Fibroblast of skin of right biceps (primary cell): ENCODE measurements at places on chromosomes 1 and 21.
A peak's percentile ranks its signal among the peaks of the same experiment; 100 is the strongest.

- DNase-seq, result no peak
These were observed 55.5 kb downstream of the SLAMF6 start for GRCh38 chr1:160467576-160467975.

- no peak for DNase-seq
These were observed 33.3 kb downstream of the SIM2 start for GRCh38 chr21:36732217-36732616.

- peak; percentile 88 for DNase-seq
These were observed 8.6 kb upstream of the RERE start for GRCh38 chr1:8825985-8826481.

- DNase-seq, result peak; percentile 59
These were observed 41.5 kb downstream of the SNX7 start for GRCh38 chr1:98702976-98703375.

DNA sequence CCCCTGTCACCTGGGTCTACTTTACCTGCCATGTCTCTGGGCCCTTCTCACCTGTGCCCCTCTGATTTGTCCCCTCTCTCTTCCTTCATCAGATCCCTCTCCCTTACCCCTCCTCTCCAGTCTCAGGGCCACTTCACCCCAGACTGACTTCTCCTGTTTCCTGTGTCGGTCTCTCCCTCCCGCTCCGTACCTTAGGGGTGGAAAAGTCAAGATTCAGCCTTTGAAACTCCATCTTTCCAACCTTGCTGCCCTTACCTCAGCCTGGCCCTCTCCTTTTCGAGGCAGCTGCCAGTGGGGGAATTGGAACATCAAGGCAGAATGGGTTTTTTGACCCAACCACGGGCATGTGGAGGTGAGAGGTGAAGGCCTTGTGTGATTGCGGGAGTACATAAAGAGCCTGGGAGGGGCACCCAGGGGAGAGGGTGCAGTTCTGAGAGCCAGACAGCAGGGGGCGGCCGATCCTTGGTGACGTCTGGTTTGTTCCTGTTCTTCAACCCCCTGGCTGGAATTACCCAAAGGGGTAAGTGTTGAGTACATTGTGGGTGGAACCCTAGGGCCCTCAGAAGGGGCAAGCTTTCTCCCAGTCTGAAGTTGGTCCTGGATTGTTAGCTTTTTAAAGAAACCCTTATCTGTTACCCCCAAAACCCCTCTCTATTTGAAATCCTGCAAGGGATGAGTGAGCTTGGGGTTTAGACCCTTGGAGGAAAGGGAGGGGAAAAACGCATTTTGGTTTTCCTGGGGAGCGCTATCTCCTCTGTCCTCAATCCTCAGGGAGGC lies 12.3 kb upstream of the DMBX1 start:
- peak; percentile 61 for DNase-seq

- DNase-seq, result peak; percentile 92
These were observed 373 bp downstream of the YOD1 start for GRCh38 chr1:207050480-207051190.

GRCh38 chr1:221527302-221527701 lies 214.6 kb downstream of the DUSP10 start:
- no peak for DNase-seq

DNA sequence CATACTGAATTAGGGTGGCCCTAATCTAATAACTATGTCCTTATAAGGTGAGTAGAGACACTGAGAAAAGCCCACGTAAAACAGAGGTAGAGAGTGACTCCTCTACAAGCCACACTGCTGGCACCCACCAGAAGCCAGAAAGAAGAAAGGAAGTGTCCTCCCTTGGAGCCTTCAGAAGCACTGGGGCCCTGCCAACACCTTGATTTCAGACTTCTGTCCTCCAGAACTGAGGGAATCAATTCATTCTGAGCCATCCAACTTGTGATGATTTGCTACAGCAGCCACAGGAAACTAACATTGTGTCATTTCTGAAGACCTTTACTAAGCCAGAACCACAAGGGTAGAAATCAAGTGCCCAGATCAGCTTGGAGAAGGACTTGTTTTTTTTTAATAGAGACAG lies 15.0 kb downstream of the GNB1 start:
- DNase-seq, result no peak

- no peak for DNase-seq
These were observed 27.6 kb upstream of the FHAD1 start for GRCh38 chr1:15219280-15220023.

- no peak for DNase-seq
These were observed 1.9 kb downstream of the RIMS3 start for GRCh38 chr1:40663324-40664166.

DNA sequence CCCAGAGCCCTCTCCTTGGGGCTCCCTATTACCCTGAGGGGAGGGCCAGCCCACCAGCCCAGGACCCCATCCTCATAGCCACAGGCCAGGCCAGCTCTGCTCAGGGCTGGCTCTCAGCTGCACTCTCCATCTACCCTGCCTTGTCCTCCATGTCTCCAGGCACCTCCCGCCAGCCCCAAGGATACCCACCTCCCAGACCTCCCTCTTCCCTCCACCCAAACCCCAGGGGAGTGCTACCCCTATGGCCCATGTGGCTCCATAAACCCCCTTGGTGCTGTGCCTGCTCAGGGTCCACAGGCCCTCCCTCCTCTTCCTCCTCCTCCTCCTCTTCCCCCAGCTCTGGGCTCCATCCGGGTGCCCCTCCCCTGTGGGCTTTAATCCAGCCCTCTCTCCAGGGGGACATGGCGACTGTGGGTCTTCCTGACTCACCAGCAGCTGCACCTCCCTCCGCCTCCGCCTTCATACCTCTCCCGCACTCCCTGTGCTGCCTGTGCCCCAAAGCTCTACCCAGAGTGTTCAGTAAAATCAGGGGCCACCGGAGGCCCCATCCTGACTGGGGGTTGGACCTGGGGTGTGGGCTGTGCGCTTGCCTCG lies 9.1 kb downstream of the YBEY start:
- peak; percentile 84 for DNase-seq

DNA sequence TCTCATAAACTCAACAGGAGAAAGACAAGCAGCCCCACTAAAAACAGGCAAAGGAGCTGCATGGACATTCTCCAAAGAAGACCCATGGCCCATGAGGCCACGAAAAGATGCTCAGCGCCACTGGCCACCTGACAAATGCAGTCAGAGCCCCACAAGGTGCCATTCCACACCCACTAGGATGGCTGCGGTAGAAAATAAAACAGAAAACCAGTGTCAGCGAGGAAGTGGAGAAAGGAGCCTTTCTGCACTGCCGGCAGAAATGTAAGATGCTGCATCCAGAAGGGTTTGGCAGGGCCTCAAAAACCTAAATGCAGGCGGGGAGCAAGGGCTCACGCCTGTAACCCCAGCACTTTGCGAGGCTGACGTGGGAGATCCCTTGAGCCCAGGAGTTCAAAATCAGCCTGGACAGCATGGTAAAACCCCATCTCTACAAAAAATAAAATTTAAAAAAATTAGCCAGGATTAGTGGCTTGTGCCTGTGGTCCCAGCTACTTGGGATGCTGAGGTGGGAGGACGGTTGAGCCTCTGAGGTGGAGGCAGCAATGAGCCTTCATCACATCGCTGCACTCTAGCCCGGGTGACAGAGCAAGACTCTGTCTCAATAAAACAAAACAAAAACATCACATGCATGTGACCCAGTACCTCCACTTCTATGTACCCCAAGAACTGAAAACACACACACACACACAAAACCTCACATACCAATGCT lies 4.2 kb downstream of the WNT9A start:
- no peak for DNase-seq

DNA sequence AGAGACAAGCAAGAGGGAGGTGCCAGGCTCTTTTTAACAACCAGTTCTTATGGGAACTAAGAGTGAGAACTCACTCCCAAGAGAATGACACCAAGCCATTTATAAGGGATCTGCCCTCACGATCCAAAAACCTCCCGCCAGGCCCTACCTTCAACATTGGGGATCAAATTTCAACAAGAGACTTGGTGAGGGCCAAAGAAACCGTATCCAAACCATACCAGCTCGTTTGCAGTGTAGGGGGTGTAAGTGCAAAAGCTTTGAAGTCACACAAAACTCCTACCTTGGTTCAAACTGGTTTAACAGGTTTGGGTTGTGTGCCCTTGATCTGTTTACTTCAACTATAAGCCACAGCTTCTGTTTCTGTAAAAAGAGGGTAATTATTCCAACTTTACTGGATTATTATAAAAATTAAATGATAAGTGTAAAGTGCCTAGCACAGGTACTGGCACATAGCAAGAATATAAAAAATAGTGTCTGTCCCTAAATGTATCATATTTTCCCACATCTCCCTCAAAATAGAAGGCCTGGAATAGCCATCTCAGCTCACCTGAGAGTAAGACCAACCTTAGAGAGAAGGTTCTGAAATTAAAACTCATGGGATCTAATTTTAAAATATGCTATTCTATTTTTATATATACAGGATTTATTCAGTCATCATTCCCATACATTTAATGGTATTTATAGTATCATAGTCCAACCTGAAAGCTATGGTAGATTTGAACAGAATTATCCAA lies 7.0 kb upstream of the USP25 start:
- no peak for DNase-seq

GRCh38 chr1:167676916-167677848 lies 44.6 kb upstream of the MPZL1 start:
- no peak for DNase-seq

DNA sequence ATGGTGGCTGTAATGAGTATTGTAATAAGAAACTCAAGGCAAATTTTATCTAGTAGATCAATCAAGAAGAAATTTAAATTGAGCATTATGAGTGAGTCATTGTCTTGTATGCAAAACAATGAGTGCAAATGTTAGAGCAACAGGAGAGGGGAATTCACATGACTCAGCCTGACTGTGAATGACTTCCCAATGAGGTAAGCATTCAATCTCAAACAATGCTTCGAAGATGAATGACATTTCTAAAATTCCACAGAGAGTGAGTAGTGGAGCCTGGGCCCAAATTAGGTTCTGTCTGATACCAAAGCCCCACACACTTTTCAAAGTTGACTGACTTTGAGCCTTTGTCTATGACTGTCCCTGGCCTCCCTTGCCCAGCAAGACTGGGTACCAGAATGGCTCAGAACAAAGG lies 738.0 kb downstream of the PTPRU start:
- peak; percentile 90 for DNase-seq

- DNase-seq, result no peak
These were observed 1049.6 kb upstream of the ADGRL4 start for GRCh38 chr1:80056179-80056578.

DNA sequence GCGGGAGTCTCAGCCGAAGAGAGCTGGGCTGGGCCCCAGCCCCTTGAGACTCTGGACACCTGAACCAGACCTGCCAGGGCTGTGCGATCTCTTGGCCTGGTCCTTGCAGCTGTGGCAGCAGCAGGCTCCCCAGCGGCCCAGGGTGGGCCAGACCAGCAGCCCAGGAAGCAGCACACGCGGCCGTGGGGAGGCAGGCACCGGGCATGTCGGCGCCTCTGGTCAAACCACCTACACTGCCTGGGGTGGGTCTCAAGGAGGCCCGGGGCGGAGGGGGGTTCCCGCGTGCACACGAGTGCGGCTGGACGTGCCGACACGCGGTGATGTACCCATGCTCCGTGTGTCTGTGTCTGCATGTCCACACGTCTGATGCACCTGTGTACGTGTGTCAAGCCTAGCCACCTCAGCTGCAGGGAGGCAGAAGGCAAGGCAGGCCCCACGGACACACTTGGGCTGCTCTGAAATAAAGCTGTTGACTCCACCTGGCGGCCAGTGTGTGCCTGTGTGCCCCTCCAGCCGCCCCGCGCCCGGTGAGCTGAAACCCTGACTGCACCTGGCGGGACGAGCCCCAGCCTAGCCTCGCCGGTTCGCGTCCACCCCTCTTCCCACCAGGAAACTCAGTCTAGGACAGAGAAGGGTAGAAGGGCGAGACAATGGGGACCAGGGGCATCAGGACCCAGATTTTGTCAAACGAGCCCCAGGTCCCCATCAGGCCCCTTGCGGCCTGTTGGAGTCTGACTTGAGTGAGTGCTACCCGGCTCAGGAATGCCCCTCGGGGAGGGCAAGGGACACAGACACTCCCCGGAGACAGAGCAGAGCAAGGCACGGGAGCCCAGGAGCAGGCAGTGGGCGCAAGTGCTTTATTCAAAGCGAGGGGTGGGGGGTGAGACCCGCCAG lies 11.6 kb downstream of the SCNN1D start:
- peak; percentile 64 for DNase-seq

DNA sequence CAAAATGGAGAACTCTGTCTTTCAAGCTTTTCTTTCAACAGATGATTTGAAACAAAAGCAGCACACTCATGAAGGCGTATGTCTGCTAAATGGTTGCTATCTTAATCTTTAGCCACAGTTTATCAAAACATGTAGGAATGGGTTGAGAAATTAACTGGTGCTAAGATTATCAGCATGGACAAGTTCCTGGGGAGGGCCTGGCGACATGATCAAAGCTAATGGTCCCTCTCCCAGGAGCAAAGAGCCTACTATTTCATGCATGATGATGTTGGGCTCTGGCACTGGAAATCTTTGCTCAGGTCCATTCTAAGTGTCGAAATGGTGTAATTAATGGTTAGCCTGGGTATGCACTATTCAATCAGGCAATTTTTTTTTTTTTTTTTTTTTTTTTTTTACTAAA lies 91.7 kb downstream of the SLC45A1 start:
- DNase-seq, result no peak

DNA sequence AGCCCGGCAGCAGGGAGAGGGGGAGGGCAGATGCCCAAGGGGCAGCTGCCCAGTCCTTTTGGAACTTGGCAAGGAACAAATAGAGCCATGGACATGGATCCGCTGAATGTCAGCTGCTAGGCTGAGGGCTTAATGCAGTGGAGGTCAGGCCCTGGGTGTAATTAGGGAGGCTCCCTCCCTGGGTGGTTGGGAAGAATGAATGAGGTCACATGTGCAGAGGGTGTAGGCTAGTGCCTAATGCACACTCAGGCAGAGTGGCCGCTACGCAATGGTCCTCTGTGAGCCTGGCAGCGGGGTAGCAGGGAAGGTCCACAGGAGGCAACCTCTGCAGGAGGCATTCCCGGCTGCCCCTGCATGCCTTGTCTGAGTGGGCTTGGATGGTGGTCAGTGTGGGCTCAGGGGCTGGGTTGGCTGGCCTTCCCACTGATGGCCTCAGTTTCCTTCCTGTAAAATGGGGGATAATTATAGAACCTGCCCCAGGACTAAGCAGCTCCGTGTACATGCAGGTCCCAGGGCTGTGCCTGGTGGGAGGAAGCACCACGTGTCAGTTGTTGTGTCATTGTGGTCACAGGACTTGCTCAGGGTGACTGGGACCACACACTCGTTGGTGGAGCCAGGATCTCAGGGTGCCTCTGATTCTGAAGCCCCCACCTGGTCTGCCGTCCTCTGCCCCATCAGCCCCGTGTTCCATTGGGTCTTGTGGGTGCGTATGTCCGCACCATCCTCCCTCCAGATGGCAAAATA lies 81.6 kb upstream of the ACTL8 start:
- no peak for DNase-seq

DNA sequence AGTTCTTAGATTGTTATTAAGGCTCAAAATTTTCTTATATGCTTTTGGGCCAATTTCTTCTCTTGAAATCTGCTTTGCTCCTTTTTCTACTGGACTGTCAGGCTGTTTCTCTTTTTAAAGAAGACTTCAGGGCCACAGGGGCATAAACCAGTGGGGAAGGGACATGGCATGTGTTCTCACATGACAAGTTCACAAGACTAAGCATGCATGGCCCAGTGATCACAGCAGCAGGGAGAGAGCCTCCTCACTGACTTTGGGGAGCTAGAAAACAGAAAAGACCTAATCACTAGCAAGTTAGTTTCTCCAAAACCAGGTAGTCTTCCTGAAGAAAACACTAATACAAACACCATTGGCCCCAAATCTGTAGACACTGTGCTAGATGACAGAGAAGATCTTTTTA lies 64.8 kb downstream of the RAB3GAP2 start:
- DNase-seq, result no peak
